ENCODE measurements at places on chromosomes 11 and 22. TPM values are rescaled to one million over a fixed set of nuclear protein-coding genes. Genes with fewer than 3 reads are reported as not detected.

Gene JRKL
- total RNA-seq: 12.3 TPM

DNA sequence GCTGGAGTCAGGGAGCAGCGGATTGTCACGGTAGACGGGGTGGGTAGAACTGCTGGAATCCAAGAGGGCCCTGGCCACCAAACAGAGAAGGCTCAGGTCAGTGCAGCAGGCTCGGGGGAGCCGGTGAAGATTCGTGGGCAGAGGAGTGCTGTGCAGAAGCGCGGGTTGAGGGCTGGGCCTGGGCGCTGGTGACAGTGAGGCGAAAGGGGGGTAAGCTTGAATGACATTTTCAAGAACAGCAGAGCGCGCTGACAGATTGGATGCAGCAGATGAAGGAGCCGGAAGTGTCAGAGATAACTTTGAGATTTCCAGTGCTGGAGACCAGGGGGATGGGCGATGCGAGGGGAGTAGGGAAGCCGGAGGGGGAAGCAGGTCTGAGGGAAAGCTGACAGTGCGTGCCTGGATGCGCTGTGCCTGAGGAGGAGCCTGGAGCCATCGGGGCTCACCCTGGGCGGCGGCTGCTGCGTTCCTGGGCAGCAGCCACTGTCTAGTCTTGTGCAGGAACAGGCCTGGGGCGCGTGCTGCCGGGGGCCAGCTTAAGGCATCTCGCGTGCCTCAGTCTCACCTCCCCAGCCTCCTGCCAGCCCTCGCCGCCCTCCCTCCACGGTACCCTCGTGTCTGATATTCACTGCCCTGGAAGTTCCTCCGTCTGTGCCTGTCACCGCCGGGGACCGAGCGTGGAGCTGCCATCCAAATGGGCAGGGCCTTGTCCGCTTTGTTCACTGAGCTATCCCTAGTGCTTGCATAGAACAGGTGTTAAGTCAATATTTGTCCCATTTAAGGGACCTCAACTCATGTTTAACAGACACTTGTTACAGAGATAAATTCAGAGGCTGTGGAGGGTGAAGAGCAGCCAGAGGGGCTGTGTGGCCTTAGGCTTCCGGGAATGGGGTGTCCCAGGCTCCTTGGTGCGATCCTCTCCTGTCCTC lies 5.2 kb downstream of the GRIK4 start:
- DNase-seq: no peak

- no peak for DNase-seq
Observed at GRCh38 chr11:62755086-62755615, 1.2 kb upstream of the ZBTB3 start.

DNA sequence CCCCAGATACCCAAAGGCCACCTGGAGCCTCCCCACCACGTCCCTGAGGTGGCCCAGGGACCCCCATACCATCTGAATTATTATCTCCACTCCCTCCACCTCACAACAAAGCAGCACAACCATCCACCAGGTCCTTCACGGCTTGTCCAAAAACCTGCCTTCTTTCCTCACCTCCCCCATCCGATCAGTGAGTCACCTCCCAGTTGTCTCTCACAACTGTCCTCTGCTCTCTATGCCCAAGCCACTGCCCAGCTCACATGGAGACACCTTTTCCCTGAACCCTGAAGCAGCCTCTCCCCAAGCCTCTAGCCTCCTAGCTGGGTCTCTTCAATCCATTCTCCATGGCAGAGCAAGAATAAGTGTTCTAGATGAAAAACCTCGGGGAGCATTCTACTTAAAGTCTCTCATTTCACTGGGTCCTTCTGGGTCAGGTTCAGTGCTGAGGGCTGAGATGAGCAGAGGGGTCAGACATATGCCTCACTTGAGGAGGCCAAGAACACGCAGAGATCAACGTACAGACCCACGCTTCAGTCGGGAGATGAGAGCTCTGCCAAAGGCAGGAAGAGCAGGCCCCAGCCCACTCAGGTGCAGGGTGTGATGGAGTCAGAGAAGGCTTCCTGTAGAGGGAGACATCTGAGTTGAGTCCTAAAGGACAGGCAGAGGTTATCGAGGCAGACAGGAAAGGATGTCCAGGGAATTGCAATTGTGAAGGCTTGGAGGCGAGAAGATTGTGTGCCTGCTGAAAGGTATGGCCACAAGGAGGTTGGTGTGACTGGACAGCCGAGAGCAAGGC lies 74.7 kb downstream of the PDE2A start:
- DNase-seq: no peak

Data from activated naive CD4-positive, alpha-beta T cell treated with anti-CD3 and anti-CD28 coated beads for 36 hours (primary cell).